ENCODE measurements at places on chromosomes 2 and 18.
A peak's percentile ranks its signal among the peaks of the same experiment; 100 is the strongest.

DNA sequence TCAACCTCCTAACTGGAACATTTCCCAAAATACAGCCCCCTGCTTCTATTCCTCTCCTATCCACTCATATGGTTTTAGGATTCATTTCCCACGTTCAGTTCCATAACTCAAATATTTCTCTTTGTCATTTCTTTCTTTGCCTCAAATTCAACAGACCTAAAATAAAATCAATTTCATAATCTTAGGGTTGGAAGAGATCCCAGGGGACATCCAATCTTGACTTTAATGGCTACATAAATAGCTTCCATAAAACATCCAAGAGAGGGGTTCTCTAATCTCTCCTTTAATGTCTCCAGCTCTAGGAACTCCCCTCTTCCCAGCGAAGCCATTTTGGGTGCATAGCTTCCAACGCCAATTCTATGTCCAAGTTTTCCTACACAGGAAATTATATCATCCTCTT, 33.8 kb downstream of the RBKS start:
- DNase-seq: no peak

DNA sequence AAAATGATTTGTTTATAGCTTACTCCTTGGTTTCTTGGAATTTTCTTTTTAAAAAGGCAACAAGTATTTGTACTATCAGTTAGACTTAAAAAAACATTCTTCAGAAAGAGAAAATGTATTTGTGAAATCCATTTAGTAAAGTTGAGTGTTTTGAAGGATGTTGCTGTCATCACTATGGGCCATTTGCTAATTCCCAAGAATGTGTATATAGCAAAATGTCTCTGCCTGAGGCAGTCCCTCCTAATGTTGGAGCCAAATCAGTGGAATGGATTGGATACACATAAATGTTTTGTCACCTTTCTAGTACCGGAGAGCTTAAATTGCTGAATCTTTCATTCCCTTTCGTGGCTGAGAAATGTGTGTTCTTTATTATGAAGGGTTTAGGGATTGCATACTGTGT, 890.2 kb upstream of the ZEB2 start:
- DNase-seq: peak; percentile 39

- DNase-seq: no peak
These were observed 151.5 kb downstream of the WDSUB1 start for GRCh38 chr2:159134979-159135378.

- DNase-seq: no peak
These were observed 352.2 kb downstream of the NUP35 start for GRCh38 chr2:183476490-183476889.

GRCh38 chr2:113164930-113165585, 8.7 kb upstream of the PSD4 start:
- no peak for DNase-seq

- no peak for DNase-seq
These were observed 437.2 kb upstream of the HS6ST1 start for GRCh38 chr2:128755695-128756364.
